ENCODE measurements at places on chromosomes 13 and 19.
A peak's percentile ranks its signal among the peaks of the same experiment; 100 is the strongest.

- DNase-seq = no peak
These were observed 24.4 kb downstream of the PPP2R1A start for GRCh38 chr19:52214241-52214640.

DNA sequence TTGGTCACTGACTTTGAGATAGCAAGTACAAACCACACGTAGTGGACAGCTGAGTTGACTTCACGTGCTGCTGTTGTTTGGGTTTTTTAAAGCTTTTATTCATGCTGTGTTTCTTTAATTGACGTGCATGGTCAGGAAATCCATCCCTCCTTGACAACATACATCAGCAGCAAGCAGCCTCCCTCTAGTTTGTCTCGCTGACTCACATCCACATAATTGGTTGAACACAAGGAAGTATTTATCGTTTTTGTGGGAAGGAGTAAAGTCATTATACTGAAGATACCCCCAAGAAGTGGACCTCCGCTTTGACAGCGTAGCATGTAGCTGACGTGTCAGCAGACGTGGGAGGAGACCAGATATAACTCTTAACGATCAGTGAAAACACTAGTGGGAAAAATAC, 355.8 kb downstream of the MYO16 start:
- peak; percentile 24 for DNase-seq

GRCh38 chr19:4023600-4024398, 16.3 kb downstream of the PIAS4 start:
- no peak for DNase-seq

DNA sequence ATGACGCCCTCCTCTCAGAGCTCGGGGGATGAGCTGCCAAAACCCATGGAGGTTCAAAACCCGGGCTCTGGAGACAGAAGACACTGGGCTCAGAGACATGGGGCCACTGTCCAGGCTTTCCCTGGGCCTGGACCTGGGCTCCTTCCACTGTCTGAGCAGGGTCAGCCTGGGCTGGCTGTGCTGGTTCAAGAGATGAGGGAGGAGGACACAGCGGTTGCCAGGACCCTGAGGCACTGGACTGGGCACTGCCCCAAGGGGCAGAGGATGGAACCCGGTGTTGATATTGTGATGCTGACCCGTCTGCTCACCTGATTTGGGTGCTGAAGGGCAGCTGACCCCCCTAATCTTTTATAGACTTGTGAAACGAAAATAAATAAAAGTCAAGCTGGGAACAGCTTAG, 14.1 kb upstream of the SIGLEC11 start:
- no peak for DNase-seq

DNA sequence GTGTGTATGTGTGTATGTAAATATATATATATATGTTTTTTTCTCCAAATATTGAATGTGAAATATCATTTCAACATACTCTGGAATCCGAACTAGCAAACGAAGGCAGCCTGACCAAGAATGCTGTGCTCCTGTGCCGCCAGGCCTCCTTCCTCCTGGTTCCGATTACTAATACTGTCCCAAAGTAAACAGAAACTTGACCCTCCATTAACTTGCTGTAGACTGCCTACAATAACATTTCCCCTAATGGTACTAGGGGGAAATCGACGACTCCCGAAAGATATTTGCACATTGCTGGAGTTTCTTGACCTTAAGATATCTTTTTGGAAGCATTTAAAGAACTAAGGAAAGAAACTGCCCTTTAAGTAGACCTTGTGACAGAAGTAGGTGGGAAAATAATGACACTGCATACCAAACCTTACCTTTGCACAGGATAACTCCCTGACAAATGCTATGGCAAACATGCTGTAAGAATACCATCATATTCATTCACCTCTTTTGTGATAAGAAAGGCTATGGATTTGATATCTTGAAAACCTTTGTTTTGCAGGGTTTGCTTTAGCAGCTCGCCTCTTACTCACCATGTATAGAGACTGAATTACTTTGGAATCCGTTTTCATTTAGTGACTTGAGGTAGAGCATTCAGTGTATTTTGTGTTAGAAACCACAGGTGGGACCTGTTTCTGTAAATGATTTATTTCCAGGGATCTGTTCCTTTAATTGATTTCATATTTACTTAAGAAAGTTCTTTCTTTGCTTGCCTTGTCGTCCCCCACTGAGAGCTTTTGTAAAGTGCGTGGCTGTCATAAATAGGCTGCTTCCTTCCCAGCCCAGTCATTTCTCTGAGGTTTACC, 80.1 kb downstream of the KLF5 start:
- DNase-seq = no peak

GRCh38 chr19:8700956-8701355, 2.4 kb upstream of the ACTL9 start:
- no peak for DNase-seq

GRCh38 chr19:45322311-45322710, 364 bp downstream of the CKM start:
- no peak for DNase-seq

GRCh38 chr19:23917856-23918255, 3.2 kb downstream of the ZNF726 start:
- DNase-seq = no peak

All from amniotic stem cell (primary cell).